ENCODE measurements at places on chromosomes 5 and 9.

- H3K4me1 ChIP-seq, result no peaks in the 10 kb centered on the region
- no peaks in the 10 kb centered on the region for H3K27me3 ChIP-seq
- no peak for DNase-seq
- no peaks in the 10 kb centered on the region for H3K36me3 ChIP-seq
These were observed 288.0 kb upstream of the IRX4 start for GRCh38 chr5:2170761-2171160.

- no peak overlapping the region for H3K4me3 ChIP-seq
- DNase-seq, result no peak
- H3K4me1 ChIP-seq, result no peaks in the 10 kb centered on the region
- H3K36me3 ChIP-seq, result no peaks in the 10 kb centered on the region
- H3K27me3 ChIP-seq, result no peaks in the 10 kb centered on the region
- H3K27ac ChIP-seq, result no peak overlapping the region
These were observed 399.1 kb upstream of the PIK3R1 start for GRCh38 chr5:67816456-67816855.

DNA sequence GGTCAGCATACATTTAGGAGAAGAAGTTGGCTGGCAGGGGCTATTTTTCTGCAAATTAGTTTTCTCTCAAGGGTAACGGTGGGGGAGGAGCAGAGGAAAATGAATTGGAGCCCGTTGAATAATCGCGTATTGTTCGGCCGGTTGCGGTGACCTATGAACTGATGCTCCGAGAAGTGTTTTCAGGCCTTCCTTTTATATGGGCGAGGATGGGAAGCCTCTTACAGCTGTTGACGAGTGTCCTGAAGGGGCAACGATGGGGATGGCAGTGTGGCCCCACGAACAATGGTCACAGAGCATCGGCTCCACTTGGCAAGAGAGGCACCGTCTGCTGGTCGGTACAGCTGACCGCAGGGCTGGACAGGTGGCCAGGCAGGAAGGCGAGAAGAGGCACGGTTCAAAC is 400.7 kb downstream of the ZSWIM6 start:
- no peaks in the 10 kb centered on the region for H3K4me1 ChIP-seq
- H3K36me3 ChIP-seq, result no peaks in the 10 kb centered on the region
- peaks cover 2% of the 10 kb centered on the region for H3K27me3 ChIP-seq
- DNase-seq, result no peak
- H3K4me3 ChIP-seq, result no peak overlapping the region

GRCh38 chr5:171676286-171676944 is 109.2 kb upstream of the SMIM23 start:
- no peaks in the 10 kb centered on the region for H3K36me3 ChIP-seq
- H3K4me3 ChIP-seq, result no peak overlapping the region
- H3K4me1 ChIP-seq, result no peaks in the 10 kb centered on the region
- DNase-seq, result no peak
- peaks cover 8% of the 10 kb centered on the region for H3K27me3 ChIP-seq

DNA sequence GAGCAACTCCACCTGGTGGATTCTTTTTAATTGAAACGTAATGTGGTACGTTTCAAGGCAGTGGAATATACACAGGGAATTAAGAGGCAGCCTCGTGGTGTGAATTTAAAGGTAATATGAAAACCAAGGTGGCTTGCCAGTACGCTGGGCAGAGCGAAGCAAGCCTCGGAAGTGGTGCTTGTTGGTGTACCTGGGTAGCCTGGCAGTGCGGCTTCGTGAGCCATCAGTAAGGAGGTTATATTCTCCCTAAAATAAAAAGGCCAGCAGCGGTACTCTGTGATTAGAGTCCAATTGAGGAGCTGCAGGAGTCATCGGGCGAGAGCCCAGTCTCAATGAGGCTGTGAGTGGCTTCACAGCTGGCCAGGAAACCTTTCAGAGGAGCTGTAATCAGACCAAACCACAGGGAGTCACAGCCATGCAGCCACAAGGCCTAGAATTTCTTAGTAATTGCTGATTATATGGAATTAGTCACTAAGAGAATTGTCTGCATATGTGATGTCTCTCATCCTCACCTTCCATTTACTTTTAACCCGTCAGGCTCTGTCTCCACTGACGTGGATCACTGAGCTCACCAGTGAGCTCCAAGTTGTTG is 57.7 kb downstream of the DCP2 start:
- peaks cover 7% of the 10 kb centered on the region for H3K4me1 ChIP-seq
- H3K27me3 ChIP-seq, result no peaks in the 10 kb centered on the region
- no peaks in the 10 kb centered on the region for H3K36me3 ChIP-seq
- no peak overlapping the region for H3K4me3 ChIP-seq
- no peak overlapping the region for H3K27ac ChIP-seq

DNA sequence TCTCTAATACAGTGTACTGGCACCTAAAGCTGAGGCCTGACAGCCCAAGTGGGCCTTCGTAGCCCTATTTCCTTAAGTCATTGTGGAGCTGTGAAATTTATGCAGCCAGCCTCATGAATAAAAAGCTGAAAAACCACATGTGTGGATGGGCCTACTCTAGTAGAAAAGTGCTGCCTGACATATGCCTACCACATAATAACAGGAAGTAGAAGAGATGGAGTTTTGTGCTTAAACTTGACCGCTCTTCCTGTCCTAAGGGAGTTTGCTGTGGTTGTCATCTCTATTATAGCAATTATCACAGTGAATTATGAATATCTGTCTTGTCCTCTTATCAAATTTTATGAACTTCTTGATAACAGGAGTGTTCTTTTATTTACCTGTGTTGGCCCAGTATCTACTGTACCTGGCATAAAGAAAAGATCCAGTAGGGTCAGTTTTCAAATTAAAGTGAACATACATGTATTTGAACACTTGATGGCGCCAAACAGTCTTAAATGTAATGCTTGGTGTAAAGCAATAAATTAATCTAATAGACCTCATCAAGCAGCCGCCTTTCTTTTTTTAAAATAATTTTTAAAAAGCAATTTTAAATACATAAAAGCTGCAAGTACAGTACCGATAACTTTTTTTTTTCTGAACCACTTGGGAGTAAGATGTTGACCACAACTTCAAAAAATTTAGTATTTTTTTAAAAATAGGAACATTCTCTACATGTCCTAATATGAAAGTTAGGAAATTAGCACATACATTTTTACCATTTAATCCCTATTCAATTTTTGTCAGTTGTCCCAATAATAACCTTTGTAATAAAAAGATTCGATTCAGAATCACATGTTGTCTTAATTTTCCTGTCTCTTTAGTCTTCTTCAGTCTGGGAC is 51.0 kb downstream of the FKTN start:
- no peak overlapping the region for H3K27ac ChIP-seq
- no peak overlapping the region for H3K4me3 ChIP-seq
- no peak for DNase-seq
- peaks cover 3% of the 10 kb centered on the region for H3K36me3 ChIP-seq

- DNase-seq, result no peak
- H3K4me1 ChIP-seq, result no peaks in the 10 kb centered on the region
- H3K36me3 ChIP-seq, result no peaks in the 10 kb centered on the region
These were observed 94.6 kb downstream of the ALDH1A1 start for GRCh38 chr9:72858089-72858912.

DNA sequence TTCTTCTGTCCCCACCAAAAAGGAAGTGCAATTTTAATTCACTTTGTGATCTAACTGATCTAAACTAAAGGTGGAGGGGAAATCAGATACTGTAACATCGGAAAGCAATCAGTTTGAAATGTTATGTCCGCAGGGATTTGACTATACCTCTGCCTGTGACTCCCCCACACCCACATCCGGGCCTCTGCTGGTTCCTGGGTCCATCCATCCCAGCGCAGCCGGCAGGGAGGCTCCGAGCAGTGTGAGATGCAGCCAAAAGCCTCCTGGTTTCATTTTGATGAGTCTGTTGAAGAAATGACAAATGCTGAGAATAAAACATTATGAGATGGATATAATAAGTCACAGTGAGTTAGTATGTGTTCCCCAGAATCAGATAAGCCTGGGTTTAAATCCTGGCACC is 8.6 kb downstream of the FSTL4 start:
- H3K27me3 ChIP-seq, result peaks cover 14% of the 10 kb centered on the region
- no peak for DNase-seq
- H3K27ac ChIP-seq, result no peak overlapping the region
- no peaks in the 10 kb centered on the region for H3K36me3 ChIP-seq

DNA sequence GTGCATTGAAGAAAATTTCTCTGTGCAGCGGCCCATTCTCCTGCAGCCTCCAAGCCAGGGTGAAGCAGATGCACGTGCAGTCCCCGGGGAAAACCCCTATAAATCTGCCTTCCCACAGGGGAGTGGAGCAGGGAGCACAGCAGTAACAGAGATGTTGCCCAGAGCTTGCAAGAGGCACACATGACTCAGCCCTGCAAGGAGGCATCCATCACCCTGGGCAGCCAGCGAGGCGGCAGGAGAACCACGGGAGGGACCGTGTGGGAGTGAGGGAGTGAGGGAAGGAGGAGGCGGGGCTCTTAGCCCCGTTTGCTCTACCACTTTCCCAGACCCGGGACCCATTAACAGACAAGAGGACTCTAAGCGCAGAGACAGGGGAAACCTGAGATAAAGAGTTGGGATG is 96.2 kb upstream of the ARAP3 start:
- no peak overlapping the region for H3K4me3 ChIP-seq
- H3K27ac ChIP-seq, result no peak overlapping the region
- H3K4me1 ChIP-seq, result peaks cover 2% of the 10 kb centered on the region
- peaks cover 4% of the 10 kb centered on the region for H3K27me3 ChIP-seq
- H3K36me3 ChIP-seq, result no peaks in the 10 kb centered on the region

GRCh38 chr5:493119-493701 is 31.0 kb downstream of the SLC9A3 start:
- H3K4me1 ChIP-seq, result no peaks in the 10 kb centered on the region
- no peak overlapping the region for H3K27ac ChIP-seq
- H3K36me3 ChIP-seq, result no peaks in the 10 kb centered on the region
- no peaks in the 10 kb centered on the region for H3K27me3 ChIP-seq
- no peak overlapping the region for H3K4me3 ChIP-seq

DNA sequence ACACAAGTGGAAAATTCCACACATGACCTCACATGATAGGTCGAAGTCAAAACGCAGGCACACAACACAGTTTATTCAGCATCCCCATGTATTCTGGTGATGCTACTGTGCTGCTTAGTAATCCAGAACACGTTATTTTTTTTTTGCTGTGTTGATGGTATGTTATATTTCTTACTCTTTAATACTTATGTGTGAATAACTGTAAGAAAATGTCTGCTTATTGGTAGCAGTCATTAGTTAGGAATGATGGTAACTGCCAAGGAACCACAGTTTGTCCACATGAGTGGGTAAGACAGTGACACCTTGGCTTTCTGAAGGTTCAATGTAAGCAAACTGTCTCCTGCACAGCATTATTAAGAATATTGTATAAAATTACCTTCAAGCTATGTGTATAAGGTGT is 107.7 kb upstream of the DAPK1 start:
- H3K27ac ChIP-seq, result no peak overlapping the region
- no peak for DNase-seq
